ENCODE measurements at places on chromosomes 4 and X. TPM values are rescaled to one million over a fixed set of nuclear protein-coding genes. Genes with fewer than 3 reads are reported as not detected.

RPS6KA6 gene
- total RNA-seq = 0.34 TPM

DNA sequence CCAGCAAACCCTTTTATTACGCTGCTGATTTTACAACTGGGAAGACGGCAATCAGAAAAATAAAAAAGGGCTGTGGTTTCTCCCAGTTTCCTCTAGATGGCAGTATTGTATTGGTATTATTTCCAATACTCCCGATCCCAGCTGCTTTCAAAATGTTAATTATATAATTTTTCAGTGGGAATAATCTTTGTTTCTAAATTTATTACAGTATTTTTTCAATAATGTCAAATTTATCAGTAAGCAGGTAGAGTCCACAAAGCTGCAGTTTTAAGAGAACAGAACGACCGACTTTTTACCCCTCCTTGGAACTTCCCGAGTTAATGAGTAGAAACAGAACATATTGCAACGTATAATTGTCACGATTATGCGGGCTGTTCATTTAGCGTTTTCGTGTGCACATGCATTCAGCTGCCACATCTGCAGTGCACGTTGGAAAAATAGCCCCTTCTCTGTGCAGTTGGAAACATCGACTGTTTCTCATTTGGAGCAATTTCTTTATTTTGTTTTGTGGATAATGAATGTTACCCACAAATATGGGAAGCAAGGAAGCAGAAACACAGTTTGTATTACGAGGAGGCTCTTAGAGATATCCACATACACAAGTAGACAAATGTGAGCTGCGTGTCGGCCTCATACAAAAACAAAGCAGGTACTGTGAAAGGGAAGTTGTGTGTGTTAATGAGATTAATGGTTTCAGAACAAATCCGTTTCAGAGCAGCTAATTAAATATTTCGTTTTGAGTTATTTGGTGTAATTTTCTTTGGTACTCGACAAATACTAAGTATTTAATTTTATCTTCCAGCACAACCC, 188.0 kb downstream of the STIM2 start:
- no peak for DNase-seq

- DNase-seq = no peak
These were observed 84.2 kb upstream of the KCTD8 start for GRCh38 chr4:44532851-44533250.

- no peak for DNase-seq
These were observed 58.0 kb downstream of the SPCS3 start for GRCh38 chr4:176377780-176378179.

GPR119 gene
- not detected for total RNA-seq

INTU gene
- total RNA-seq = 8.1 TPM

DNA sequence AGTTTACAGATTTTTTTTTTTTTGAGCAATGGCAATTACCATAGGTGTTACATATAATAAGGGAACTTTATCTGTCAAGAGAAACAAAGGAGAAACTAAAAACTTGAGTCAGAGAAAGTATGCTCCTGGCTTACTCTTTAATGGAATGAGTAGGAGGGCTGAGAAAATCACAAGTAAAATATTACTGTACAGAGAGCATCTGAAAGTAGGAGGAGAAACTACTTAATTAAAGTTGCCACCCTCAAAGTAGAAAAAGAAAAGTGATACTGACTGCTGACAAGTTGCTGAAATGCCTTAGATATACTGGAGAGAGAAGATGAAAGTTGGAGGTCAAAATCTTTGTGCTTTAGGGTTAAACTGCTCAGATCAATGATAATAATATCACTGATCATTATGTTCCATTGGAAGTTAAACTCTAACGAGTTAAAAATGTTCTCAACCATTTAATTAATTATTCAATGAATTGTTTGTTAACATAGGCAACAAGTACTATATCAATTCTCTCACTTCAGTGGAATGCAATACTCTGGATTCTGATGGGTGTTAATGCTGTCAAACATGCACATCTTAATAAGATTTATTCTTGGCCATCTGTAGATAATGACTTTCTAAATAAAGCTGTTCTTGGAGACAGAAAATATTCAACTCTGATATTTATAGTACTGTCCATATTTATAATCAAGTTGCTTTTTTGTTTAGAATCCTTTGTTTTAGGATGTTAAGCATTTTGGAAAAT, 61.2 kb upstream of the CAMK2D start:
- no peak for DNase-seq

ETDB gene
- not detected for total RNA-seq

PCDH7 gene
- total RNA-seq = 3.1 TPM

DNA sequence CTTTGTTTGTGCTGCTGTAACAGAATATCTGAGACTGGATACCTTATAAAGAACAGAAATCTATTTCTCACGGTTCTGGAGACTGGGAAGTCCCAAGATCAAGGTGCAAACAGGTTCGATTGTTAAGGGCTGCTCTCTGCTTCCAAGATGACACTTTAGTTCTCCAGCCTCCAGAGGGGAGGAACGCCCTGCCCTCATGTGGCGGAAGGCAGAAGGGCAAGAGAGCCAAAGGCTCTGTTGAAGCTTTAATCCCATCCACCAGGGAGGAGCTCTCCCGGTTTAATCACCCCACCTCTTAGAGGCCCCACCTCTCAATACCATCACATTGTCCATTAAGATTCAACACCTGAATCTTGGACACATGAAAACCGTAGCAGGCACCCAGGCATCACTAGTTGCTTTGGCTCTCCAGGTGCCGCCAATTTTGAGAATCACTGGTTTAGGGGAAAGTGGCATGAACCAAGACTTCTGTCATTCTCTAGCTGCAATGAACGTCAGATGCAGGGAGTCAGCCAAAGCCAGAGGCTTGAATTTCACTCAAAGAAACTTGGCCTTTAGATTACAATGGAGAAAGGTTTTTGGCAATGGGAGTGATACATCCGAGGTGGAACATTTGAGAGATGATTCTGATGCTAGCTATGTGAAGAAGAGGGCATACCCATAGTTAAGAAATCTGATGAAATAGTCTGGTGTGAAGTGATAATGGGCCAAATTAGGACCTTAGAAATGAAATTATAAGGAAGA, 15.7 kb downstream of the FHL1 start:
- no peak for DNase-seq

GPR78 gene
- not detected for total RNA-seq

PAK3 gene
- 0.53 TPM for total RNA-seq

- no peak for DNase-seq
These were observed 32.5 kb downstream of the PDGFC start for GRCh38 chr4:156939139-156939538.

GRCh38 chr4:15794905-15795304, 16.8 kb downstream of the CD38 start:
- no peak for DNase-seq

Measured in glomerular endothelial cell (primary cell).